ENCODE measurements at places on chromosomes 3 and 15.

- DNase-seq = no peak
These were observed 14.4 kb downstream of the ARHGEF3 start for GRCh38 chr3:56787258-56787775.

GRCh38 chr3:188266562-188267274 is 112.8 kb downstream of the LPP start:
- DNase-seq = no peak

- DNase-seq = no peak
These were observed 72.2 kb downstream of the SLC7A14 start for GRCh38 chr3:170513642-170514041.

DNA sequence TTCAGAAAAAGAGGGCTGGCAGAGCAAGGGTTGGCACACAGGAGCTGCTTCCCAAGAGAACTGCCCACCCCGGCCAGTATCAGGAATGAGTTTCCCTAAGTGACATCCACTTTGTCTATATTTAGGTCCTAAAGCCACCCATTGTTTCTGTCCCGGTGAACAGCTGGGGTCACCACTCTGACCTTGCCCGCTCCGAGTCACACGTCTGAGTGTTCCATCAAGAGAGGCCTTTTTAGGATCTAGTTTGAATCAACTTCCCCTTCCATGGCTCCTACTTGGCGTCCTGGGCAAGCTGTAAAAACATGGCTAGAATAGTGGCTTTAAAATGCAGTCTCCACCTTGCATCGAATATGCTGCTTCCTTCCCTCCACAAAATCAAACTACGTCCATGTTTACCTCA is 109.6 kb upstream of the ARHGEF3 start:
- no peak for DNase-seq

DNA sequence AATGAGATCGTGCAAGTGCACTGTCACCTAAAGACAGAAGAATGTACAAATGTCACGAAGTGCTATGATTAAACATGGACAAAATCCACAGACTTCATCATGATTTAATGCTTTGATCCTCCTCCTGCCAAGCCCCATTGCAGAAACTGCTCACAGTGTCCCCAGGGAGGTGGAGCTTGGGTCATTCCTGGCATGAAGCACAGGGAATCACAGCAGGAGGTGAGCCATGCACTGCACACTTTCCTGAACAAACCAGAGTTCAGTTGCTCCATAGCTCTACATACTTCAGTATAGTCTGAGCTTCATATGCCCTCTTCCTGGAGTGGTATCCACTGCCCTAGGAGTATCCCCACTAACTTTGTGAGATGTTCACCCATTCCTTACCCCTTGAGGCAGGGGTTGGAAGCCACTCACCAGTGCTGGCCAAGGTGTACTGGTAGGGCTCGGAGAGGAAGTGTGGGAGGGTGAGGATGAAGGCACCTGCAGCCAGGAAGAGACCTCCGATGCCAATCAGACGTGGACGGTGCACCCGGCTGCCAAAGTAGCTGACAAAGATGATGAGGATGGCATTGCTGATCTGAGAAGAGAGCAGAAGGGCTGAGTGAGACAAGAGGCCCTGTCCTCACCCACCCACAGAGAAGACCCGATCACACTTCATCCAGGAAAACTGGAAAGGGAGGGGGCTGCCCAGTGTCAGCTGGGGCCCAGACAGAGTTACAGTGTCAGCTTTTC is 56.3 kb downstream of the SLCO2A1 start:
- DNase-seq = no peak

DNA sequence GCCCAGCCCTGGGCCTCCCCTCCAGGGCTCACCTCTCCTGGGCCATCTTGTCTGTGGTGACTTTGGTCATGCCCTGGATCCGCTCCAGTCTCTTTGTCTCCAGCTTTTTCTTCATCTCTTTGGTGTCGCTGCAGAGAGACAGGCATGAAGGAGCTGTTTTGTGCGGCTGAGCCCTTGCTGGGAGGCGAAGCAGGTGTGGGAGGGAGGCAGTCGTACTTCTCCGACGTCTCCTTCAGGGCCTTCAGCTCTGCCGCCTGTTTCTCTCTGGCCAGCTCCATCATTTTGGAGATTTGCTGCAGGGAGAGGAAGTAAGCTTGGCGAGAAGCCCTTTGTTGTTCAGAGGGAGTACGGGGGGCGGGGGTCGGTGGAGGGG is 7.7 kb upstream of the ANKRD63 start:
- no peak for DNase-seq

- no peak for DNase-seq
These were observed 7.5 kb downstream of the HDGFL3 start for GRCh38 chr15:83200162-83200561.

GRCh38 chr15:34896183-34896582 is 73.4 kb downstream of the AQR start:
- no peak for DNase-seq

GRCh38 chr15:72856549-72857040 is 73.0 kb upstream of the ADPGK start:
- DNase-seq = no peak

DNA sequence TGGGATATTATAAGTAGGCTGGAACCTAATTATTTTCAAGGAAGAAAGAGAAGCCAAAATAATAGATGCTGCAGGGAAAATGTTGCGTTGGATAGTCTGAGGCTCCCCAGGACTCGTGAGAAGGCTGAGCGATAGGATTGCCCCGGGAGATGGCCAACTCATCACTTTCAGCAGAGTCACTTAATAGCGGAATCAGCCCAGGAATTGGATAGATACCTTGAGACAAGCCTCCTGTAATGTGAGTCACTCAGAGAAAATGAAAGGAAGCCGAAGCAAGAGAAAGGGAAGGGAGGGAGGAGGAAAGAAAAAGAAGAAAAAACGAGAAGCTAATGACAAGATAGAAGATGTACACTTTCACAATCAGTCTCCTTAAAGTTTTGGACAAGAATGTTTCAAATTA is 94.3 kb downstream of the SQOR start:
- DNase-seq = no peak

- DNase-seq = no peak
These were observed 524.4 kb upstream of the RGMA start for GRCh38 chr15:93613386-93613785.

DNA sequence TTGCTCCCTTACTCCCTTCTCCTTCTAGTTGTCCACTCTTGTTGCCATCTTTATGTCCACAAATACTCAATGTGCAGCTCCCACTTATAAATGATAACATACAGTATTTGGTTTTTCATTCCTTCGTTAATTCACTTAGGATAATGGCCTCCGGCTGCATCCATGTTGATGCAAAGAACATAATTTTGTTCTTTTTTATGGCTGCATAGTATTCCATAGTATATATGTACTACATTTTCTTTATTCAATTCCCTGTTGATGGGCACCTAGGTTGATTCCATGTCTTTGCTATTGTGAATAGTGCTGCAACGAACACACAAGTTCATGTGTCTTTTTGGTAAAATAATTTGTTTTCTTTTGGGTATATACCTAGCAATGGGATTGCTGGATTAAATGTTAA is 21.3 kb upstream of the P3H2 start:
- no peak for DNase-seq

DNA sequence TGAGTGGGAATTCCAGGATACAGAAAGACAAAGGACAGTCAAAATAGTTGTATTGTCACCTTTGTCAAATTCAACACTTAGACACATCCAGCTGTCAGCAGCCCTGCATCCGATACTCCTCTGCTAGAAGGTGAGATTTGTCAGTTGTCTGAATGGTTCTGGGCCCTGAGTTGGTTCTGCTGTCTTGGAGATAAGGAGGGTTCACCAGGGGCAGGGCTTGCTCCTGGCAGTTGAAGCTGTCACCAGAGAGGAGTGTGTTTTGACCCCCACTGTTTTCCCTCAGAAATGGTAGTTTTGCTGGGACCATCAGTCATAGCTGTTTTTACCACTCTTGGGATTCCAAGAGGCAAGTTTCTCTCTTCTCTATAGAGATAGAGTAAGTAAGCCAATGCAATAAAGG is 3.2 kb upstream of the KY start:
- DNase-seq = no peak
